ENCODE measurements at places on chromosomes 13 and 19. TPM values are rescaled to one million over a fixed set of nuclear protein-coding genes. Genes with fewer than 3 reads are reported as not detected.

ZNF99 gene
- total RNA-seq = not detected

ZNF418 gene
- total RNA-seq = 8.4 TPM

ZNF419 gene
- total RNA-seq = 13.1 TPM

IGFL1 gene
- not detected for total RNA-seq

ZNF492 gene
- 0.25 TPM for total RNA-seq

C1QTNF9B gene
- 1.2 TPM for total RNA-seq

ATP11A gene
- total RNA-seq = 7.2 TPM

CCL25 gene
- total RNA-seq = not detected

KCNC3 gene
- total RNA-seq = not detected

SPATA13 gene
- 8.0 TPM for total RNA-seq

TSKS gene
- total RNA-seq = not detected
